ENCODE measurements at places on chromosomes 1 and 21.

- DNase-seq, result no peak
Observed at GRCh38 chr1:154698320-154699096, 90.5 kb upstream of the ADAR start.

DNA sequence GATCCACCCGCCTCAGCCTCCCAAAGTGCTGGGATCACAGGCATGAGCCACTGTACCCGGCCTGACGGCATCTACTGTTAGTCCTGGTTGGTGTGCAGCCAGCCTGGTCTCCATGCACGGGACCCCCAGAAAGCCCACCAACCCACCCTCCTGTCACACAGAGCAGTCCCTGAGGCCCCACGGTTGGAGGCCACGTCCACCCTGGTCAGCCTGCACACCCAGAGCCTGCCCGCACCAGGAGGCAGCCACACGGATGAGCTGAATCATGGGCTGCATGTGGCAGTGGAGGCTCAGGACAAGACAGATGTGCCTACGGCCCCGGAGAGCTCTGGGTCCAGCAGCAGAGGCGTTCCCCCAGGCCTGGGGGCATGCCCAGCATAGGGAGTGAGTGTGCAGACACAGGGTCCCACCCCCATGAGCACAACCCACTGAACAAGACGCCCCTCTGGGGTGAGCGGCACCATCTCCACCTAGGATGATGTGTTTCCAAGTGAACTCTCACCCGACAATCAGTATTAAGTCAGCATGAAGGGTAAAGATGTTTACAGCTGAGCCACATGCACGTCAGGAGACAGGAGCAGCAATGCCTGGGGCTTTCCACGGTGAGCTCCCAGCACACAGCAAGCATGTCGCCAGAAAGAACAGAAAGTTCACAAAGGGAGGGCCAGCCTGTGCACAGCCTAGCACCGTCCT, 102.1 kb downstream of the WDR4 start:
- DNase-seq, result no peak

DNA sequence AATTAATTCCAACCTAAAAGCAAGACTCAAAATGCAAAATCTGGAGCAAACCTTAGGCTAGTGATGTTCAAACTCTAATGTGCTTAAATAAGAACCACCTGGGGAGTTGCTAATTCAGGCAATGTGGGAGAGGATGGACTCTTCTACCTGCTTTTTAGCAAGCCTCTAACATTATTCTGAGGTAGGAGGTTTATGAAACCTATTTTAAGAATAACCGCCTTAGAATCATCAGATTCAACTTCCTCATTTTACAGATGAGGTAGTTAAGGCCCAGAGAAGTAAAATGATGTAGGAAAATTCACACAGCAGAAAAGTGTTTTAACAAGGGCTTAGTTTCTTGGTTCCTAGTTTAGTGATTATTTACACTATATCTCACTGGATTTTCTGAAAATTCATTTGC, 8.6 kb upstream of the NTNG1 start:
- no peak for DNase-seq

GRCh38 chr21:43597052-43597451, 62.2 kb downstream of the HSF2BP start:
- DNase-seq, result no peak

GRCh38 chr1:84141182-84142003, 2.7 kb upstream of the PRKACB start:
- DNase-seq, result no peak

Data from activated CD4-positive, CD25-positive, alpha-beta regulatory T cell (primary cell).